Stimulated activated CD4-positive, alpha-beta T cell treated with anti-CD3 and anti-CD28 coated beads, TNF-alpha, amount 100 ng/mL, for 1 hour (primary cell): ENCODE measurements at places on chromosomes 7 and 10.

- no peak for DNase-seq
Observed at GRCh38 chr10:65660006-65660405, 1265.8 kb upstream of the LRRTM3 start.

DNA sequence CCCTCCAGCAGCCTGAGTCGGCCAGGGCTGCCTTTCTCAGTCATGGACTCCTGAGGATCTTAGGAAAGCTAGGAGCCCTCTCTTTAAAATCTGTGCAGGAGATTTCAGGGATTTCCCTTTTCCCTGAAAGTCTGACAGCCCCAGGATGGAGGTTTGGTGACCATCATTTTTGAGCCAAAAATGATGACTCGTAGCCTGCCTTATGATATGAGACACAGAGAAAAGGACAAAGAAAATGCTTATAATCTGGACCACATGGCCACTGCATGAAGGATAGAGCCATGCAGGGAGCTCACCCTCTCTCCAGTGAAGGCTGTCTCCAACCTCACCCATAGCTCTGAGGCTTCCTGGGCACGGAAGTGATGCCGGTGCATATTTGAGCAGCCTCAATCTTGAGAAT, 106.6 kb upstream of the CHST15 start:
- no peak for DNase-seq

- DNase-seq: no peak
Observed at GRCh38 chr10:95445837-95446486, 115.2 kb downstream of the SORBS1 start.

DNA sequence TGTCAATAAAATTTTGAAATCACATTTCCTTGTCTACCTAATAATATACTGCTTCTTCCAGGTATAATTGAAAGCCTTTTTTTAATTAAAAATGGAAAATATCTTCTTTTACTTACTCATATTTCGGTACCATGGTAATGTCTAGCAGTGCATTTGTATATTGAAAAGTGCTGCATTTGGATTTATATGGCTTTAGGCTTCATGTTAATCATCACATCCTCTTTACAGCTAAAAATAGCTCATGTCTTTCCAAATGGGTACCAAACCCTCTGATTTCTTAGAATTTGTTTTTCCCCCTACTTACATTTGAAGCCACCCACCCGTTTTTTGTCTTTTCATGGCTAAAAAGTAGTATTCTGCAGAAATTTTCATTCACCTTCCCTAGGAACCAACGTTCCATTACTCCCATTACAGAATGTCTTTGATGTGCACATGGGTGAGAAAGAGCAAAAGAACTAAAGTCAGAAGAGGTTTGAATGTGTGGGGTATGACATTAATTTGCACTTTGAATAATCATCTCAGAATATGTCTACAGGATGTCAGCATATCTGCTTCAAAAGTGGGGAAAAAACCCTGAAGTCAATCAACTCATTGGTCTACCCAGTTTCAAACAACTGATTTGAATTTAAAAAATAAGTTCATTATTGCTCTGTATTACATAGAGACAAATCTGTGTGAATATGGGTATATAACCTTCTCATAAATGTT, 935.9 kb downstream of the GATA3 start:
- DNase-seq: no peak

DNA sequence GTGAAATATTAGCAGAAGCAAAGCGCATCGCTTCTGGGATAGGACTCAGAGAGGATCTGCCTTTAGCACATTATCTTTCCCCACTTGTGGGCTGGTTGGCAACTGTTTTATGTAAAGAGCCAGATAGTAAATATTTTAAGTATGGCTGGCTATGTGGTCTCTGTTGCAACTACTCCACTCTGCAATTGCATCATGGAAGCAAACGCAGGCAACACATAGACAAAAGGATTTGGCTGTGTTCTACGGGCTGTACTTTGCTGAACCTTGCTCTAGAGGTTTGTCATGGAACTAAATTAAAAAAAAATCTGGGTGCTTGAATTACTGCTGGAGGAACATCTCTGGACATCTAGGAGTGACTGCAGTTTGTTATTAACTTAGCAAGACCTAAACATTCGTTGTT, 307.8 kb upstream of the TPK1 start:
- no peak for DNase-seq

GRCh38 chr7:74351836-74352235, 62.6 kb downstream of the CLIP2 start:
- DNase-seq: no peak

GRCh38 chr7:2098496-2098895, 134.2 kb downstream of the MAD1L1 start:
- no peak for DNase-seq

GRCh38 chr7:134941952-134942351, 44.4 kb upstream of the AGBL3 start:
- no peak for DNase-seq

GRCh38 chr10:69437321-69438259, 13.7 kb upstream of the TSPAN15 start:
- DNase-seq: no peak

DNA sequence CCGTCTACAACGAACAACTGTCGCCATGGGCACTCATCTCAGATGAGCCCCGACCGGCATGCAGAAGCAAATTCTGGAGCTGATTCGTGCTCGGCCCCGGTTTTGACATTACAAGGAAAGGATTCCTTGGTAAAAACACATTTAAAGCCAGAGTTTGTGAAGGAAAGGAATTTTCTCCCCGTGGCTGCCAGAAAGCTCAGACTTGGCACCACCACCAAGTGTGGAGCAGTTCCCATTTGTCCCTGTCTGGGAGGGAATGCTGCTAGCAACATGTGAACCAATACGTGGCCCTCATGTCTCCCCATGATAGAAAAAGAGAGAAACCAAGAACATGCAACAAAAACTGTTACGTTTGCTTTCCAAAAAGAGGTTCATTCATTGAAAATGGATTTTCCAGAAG, 55.2 kb upstream of the DDC start:
- DNase-seq: no peak

DNA sequence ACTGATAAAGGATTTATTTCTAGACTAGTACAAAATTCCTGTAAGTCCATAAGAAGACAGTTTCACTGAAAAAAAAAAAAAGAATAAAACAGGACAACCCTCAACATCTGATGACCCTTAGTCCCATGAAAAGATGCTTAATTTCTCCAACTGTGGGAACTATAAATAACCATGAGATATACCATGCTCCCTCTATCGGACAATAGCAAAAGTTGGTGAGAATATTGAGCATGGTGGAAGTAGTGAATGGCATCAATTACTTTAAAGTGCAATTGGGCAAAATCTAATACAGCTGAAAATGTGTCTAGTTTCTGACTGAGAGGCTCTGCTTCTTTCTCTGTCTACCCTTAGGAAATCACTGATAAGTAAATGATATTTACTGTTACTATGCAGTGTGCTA, 348.8 kb downstream of the SUGCT start:
- no peak for DNase-seq

DNA sequence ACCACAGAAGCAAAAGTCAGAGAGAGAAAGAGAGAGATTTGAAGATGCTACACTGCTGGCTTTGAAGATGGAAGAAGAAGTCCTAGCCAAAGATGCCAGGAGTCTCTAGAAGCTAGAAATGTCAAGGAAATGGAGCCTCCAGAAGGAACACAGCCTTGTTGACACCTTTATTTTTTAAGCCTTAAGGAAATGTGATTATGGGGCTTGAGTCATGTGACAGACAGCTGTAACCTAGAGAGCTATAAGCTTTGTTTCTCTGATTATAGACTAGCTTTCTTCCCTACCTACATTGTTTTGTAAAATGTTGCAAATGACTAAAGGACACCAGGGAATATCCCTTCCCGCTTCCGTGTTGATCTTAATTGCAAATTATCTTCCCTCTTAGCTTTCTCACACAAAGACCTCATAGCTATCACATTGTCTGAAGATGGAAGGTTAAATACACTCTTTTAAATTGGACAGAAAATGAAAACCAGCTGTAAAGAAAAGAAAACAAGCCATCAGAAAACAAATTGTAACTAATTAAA, 199.9 kb downstream of the ARHGAP12 start:
- DNase-seq: no peak

DNA sequence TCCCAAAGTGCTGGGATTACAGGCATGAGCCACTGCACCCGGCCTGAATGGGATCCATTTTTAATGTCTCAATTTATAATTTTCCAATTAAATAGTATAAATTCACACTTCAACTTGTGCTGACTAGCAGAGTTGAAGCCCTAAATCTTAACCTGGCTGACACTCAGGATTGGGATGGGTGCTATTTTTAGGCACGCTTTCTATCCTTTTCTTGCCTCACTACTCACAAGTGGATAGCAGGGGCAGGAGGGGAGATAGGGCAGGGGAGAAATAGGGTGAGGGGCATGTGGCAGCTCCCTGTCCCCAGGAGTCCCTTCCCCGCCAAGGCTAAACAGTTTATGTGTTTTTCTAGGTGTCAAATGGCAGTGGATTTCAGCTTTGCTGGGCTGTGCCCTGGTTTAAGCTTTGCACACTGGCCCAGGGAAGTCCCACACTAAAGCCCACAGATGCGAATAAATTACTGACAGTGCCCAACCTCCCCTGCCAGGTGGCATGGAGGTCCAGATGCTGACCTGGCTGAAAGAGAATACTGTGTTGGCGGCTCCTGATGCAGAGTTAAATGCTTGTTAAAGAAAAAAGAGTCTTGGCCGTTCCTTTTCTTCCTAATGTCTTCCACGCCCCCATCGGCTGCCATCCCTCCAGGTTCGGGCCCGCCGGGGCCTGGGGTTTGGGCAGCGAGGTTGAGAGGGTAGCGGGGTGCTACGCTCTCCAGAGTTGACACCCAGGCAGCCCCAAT, 36.2 kb upstream of the EFCAB10 start:
- DNase-seq: no peak

- DNase-seq: peak; percentile 34
Observed at GRCh38 chr7:143345428-143345900, 17.0 kb downstream of the FAM131B start.

- DNase-seq: no peak
Observed at GRCh38 chr10:116995648-116996047, 9.3 kb downstream of the SHTN1 start.

- no peak for DNase-seq
Observed at GRCh38 chr10:70992436-70992835, 104.1 kb upstream of the PCBD1 start.

DNA sequence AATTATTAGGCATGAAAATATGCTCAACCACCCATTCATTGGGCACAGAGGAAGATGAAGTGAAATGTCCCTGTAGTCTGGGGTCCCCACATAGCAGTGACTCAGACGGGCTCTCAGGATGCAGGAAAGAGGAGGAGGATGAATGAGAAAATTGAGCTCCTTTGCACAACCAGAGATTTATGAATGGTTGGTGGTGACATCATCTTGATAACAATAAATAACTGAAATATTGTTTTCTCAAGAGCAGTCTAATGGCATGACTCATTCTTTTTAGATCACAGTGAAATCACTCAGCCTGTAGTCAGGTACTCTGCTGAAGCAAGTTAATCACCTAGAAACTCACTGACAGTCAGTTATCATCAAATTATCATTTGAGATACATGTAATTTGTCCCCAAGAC, 254.1 kb downstream of the RELN start:
- no peak for DNase-seq

DNA sequence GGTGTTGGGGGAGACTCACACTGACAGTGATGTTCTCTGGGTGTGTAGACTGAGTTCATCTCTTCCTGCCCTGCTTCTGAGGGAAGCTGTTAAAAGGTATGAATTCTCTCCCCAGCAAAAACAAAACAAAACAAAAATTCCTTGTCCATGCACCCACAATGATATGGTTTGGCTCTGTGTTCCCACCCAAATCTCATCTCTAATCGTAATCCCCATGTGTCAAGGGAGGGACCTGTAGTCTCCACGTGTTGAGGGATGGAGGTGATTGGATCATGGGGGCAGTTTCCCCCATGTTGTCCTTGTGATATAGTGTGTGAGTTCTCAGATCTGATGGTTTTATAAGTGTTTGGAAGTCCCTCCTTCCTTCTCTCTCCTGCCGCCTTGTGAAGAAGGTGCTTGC, 245.5 kb downstream of the GALNT17 start:
- DNase-seq: no peak

DNA sequence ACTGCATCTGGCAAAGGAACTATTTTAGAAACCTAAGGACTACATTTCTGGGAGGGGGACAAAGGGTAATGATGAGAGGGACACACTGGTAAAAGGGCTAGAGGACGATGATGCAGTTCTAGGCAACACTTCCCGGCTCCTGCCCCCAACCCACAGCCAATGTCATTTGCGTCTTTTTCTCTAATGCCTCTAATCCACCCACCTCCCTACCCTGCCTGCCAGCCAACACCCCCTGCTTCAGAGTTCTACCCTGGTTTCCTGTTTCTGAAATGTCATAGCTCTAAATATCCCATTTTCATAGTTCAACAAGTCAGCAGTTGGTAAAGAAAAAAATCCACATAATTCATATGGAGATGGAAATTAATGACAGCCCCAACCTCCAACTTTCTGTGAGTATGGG, 79.0 kb downstream of the KIAA1549 start:
- no peak for DNase-seq

DNA sequence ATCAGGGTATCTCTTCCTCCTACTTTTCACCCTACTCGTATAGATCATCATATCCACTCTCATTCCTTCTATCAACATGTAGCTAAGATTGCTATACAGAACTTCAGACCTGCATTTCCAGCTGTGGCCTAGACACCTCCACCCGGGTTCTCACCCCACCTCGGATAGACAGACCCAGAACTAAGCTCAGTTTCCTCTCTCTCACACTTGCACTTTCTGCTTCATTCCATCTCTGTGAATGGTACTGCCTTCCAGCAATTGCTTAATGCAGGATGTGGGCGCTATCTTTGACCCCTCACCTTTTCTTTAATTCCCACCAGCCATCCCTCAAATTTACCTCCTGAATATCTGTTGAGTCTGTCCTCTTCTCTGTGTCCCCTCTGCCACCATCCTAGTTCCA, 35.7 kb downstream of the AGK start:
- no peak for DNase-seq

- DNase-seq: no peak
Observed at GRCh38 chr10:119613741-119614140, 17.0 kb upstream of the TIAL1 start.

DNA sequence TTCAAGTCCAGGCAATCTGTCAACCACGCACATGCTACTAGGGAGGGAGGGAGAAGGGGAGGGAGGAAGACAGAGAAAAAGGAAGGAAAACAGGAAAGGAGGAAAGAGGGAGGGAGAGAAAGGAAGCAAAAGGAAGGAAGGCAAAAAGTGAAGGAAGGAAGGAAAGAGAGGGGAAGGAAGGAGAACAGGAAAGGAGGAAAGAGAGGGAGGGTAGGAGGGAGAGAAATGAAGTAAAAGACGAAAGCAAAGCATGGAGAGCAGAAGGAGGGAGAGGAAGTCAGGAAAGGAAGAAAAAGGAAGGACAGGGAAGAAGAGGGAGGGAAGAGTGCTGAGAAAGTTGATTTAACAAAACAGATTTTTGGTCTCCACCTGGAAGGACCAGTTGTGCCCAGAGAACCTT, 25.6 kb downstream of the KLF6 start:
- DNase-seq: no peak

GRCh38 chr10:119396709-119397071, 145.8 kb downstream of the RGS10 start:
- no peak for DNase-seq

- no peak for DNase-seq
Observed at GRCh38 chr7:1914321-1914720, 244.2 kb downstream of the ELFN1 start.
